Stimulated activated CD8-positive, alpha-beta memory T cell treated with anti-CD3 and anti-CD28 coated beads, Interleukin-15, amount 100 ng/mL, for 24 hours (primary cell): ENCODE measurements at places on chromosomes 11 and 22.

- DNase-seq, result no peak
Measured at GRCh38 chr11:100105982-100106358, 581.1 kb upstream of the ARHGAP42 start.

- DNase-seq, result no peak
Measured at GRCh38 chr11:19026862-19027261, 33.7 kb downstream of the MRGPRX2 start.

DNA sequence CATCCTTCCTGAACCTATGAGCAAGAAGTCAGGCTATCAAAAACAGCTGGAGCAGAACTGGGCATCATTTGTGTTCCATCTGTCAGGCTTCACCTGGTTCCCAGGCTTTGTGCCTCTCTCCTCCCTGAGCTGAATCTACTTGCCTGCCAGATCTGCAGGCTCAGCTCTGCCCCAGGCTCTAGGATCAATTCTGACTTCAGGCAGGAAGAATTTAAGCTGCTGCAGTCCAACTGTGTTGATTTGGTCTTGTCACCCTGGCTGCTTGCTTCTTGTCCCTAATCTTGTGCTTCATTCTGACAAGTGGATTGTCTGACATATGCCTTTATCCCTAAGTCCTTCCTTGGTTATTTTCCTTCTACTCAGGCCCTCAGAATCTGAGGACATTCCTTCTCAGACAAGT lies 31.6 kb upstream of the CADM1 start:
- DNase-seq, result no peak

DNA sequence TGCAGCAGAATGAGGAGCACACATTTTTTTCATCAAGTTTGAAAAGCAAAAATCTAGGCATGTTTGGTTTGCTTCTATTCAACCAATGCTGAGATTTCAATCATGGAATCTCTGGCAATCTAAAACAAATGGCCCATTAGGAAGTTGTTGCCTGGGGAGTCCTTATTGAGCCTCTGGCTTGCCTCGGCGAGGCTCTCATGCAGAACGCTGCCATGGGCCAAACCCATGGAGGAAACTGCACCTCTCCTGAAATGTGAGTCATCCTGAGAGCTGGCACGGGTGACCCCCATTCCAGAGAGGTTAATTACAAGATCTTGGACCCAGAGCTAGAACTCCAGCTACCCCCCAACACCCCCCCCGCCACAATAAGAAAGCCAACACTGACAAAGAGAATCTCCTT lies 80.7 kb downstream of the MN1 start:
- DNase-seq, result no peak

DNA sequence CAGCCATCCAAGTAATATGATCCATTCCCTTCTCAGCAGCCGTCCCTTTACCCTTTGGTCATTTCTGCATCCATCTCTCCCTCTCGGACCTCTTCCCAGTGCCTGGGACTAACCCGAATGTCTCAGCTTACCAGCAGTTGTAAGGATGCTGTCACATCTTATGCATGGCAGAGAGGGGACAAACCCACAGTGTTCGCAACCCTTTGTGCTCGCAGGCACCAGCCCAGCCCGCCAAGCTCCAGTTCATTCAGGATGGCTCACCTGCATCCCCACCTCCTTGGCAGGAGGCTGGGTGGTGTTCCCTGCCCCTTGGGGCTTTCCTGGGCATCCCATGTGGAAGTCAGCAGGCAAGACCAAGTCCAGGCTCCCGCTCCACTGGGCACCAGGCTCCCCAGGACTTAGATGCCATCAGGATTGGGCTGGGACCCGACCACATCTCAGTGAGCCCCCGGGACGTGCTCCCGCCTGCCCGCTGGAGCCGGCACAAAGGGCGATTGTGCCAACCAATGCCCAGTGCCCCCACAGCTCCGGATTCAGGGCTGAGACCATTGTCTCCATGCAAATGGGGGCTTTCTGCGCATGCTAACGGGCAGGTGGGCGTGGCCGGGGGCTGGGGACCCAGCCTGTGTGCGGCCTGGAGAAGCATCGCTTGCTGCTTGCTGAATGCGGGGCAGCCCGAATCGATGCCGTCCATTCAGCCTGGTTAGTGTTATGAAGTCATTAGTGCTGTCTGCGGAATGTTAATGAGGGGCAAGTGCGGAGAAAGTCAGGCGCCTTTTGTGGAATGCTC lies 108.6 kb downstream of the KCNQ1OT1 start:
- no peak for DNase-seq

DNA sequence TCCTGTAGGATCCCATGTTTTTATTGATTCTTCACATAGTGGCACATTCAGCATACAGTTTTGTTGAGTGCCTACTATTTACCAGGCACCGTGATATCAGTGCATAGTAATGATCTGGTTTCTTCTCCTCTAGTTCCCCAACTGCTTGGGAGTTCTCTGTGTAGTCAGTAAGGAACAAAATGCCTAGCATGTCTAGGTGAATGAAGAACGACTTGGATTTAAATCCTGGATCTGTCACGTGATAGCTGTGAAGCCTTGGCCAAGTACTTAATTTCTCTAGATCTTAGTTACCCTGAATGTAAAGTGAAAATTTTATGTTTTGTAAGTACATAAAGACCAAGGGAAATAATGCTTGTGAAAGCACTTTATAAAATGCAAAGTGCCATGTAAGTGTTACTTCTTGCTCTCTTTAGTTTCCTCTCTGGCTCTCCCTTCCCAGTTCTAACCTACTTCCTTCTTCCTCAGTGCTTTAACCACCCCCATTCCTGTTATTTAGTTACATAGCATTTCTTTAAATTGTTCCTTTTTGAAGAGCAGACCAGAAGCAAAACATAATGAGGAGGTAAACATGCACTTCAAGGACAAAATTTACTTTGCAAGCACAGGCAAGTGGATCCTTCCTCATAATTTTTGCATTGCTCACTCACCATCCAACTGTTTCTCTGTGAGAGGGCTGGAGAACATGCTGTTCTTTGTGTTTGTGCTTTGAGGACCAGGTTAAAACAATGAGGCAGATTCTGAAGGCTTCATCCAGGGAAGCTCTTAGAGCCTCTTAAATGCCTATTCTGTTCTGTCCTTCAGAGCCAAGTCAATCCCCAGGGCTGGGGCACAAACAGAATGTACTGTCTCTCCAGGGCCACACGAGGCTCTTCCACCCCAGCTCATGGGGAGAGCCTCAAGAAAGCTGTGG lies 353.9 kb upstream of the TENM4 start:
- DNase-seq, result no peak

DNA sequence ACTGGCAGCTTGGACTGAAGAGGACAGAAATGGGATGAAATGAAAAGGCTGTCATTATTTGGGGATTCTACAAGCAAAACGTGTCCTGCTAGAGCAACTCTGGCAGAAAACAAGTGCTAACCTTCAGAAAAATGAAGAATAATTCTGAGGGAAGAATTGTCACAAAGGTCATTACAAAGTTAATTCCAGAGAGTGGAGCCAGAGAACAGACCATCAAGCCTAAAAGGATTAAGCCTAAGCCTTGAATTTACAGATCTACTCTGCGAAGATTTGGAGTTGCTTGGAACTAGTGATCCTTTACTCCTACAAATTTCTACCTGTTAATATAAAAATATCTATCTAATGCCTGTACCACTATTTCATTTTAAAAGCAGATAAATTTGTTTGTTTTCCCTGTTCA lies 1077.3 kb upstream of the CNTN5 start:
- no peak for DNase-seq

DNA sequence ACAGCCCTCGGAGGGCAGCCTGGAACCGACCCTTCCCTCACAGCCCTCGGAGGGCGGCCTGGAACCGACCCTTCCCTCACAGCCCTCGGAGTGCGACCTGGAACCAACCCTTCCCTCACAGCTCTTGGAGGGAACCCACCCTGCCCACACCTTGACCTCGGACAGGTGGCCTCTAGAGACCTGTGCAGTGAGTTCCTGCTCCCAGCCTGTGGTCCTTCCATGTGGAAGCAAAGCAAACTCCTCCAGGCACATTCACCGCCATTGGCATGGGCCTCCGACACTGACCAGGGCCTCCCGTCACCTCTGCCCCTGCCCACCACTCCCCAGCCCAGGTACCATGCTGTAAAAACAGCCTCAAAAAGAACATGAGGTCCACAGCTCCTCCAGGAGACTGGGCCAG lies 272.1 kb downstream of the BRD1 start:
- DNase-seq, result no peak

GRCh38 chr22:29958170-29958569 lies 75.2 kb downstream of the MTMR3 start:
- no peak for DNase-seq

GRCh38 chr11:9038541-9038940 lies 34.7 kb upstream of the NRIP3 start:
- no peak for DNase-seq

GRCh38 chr11:106552694-106553203 lies 465.5 kb downstream of the GUCY1A2 start:
- DNase-seq, result no peak

DNA sequence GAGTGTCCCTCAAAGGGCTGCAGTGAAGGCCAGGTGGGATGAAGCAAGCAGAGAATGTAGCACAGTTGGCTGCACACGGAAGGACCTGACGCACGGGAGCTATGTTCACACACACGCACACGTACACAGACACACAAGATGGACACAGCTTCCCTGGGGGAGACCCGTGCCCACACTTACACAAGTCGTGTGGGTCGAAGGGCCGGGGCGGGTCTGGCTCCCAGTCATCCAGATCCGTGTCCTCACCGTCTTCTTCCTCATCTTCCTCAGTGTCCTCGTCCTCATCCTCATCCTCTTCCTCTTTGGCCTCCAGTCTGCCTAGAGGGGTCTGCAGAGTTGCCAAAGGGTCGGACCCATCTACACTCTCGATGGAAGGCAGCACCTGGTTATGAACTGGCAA lies 51.6 kb upstream of the NFRKB start:
- DNase-seq, result no peak

GRCh38 chr11:87491381-87491780 lies 453.6 kb downstream of the TMEM135 start:
- DNase-seq, result no peak

DNA sequence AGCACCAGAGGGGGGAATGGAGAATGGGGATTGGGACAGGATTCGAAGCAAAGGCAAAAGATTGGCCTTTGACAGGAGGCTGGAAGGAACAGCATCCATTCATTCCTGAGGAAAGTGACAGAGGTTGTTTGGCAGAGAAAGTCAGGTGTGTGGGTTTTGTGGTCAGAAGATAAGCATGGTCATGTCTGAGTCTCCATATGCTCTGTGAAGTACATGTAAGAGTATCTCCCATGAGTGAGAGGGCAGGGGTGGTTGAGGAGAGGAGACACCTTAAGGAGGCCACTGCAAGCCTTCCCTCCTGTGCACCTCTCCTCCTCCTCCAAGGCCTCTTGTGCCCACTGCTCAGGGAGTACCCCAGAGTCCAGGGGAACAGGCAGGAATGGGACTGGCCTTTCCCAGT lies 1.9 kb upstream of the NLRP10 start:
- DNase-seq, result no peak

DNA sequence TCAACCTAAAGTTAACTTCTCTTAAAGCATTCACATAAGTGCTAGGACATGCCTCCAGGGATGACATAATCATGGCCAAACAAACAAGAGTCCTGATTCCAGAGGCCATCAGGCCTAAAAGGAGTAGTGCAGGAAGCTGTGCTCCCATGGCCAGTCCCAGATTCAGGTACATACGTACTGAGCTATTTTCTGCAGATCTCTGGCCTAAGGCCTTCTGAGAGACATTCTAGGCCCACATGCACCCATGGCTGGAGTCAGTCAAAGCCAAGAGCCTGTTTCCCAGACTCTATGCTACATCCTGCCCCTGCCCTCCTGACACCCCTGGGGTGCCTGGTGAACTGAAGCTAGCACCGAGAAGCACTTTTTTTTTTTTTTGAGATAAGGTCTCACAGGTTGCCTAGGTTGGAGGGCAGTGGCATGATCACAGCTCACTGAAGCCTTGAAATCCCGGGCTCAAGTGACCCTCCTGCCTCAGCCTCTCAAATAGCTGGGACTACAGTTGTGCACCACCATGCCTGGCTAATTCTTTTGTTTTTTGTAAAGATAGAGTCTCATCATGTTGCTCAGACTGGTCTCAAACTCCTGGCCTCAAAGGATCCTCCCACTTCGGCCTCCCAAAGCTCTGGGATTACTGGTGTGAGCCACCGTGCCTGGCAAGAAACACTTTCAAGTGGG lies 553 bp downstream of the CD3D start:
- no peak for DNase-seq

GRCh38 chr22:49673048-49673447 lies 154.6 kb downstream of the BRD1 start:
- no peak for DNase-seq

DNA sequence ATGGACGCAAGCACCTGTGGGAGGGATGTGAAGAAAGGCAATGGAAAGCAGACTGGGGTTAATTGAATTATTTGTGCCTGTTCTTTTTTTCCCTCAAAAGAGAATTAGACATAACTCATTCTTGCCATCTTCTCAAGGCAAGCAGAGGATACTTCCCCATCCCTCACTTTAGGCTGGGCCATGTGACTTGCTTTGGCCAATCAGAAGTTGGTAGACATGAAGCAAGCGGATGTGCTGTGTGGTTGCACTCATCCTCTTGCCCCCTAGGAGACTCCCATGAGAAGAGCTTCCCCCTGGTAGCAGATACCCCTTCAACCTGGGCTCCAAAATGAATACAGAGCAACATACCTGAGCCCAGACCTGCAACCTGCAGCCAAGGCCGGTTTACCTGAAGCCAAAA lies 124.4 kb upstream of the ZC3H12C start:
- DNase-seq, result no peak

GRCh38 chr22:17120281-17120680 lies 879 bp downstream of the TMEM121B start:
- no peak for DNase-seq

DNA sequence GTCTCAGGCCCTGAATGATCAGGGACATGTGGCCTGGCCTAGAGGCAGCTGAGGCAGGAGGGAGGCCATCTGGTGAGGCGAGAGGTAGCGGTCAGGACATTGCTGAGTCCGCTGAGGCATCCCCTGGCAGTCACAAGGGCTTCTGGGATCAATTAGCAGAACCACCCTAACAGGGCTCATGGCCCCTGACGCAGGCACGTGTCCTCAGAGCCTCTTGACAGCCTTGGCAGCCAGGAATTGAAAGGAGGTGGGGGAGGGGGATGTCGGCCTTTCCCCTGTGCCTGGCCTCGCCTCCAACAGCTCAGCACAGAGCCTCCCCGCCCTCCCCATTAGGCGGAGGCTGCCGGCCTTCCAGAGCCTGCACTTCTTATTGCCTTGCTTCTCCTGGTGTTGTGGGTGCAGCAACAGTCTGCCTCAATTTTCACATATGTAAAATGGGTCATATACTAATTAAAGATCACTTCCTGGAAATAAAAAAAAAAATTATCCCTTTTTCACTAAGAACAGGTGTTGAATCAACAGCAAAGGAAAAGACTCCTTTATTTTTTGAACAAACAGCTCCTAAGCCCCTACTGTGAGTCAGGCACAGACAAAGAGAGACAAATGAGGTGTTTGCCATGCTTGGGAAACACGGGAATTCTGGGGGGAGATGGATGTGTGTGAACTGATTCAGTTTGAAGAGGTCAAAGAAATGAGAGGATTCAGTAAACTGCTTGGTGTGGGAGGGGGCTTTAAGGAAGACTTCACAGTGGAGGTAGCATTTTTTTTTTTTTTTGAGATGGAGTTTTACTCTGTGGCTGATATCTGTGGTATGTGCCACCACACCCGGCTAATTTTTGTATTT lies 55.3 kb downstream of the NFAM1 start:
- DNase-seq, result no peak

GRCh38 chr11:92870196-92870832 lies 99.1 kb upstream of the MTNR1B start:
- no peak for DNase-seq
